ENCODE measurements at places on chromosomes 2 and 18.

GRCh38 chr2:11018651-11019185, 107.0 kb downstream of the KCNF1 start:
- no peak for DNase-seq

- DNase-seq, result no peak
These were observed 100.2 kb downstream of the BCL2L11 start for GRCh38 chr2:111220962-111221361.

DNA sequence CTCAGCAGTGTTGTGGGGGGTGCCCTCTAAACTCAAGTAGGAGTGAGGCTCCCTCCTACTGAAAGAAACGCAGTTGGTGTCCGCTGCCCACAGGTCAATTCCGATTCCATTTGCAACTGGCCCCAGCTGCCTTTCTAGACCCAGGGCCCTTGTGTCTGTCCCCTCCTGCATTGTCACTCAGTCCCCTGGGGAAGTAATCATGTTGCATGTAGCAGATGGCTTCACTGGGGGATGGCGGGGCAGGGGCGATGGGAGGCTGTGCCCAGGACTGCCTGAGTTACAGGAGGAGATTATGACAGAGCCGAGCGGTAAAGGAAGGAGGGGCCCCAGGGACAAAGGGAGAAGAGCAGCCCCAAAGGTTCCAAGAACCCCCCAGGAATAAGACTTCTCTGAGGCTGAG, 62.5 kb upstream of the SH3RF3 start:
- DNase-seq, result no peak

DNA sequence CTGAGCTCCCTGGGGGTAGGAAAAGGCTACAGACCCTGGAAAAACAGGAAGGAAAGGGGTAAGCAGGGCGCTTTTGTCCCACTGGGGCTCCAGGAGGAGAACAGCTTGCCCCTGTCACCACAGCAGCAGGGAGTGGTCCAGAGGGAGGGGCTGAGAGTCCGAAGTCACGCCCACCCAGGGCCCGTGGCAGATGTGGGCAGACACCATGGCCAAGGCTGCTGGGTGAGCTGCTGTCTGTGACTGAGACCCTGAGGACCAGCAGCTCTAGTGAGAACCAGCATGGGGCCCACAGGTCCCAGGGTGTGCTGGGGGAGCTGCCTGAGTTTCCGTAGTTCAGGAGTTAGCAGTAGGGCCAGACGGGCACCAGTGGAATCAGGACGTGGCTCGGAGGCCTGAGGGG, 162.0 kb downstream of the SPP2 start:
- DNase-seq, result no peak

DNA sequence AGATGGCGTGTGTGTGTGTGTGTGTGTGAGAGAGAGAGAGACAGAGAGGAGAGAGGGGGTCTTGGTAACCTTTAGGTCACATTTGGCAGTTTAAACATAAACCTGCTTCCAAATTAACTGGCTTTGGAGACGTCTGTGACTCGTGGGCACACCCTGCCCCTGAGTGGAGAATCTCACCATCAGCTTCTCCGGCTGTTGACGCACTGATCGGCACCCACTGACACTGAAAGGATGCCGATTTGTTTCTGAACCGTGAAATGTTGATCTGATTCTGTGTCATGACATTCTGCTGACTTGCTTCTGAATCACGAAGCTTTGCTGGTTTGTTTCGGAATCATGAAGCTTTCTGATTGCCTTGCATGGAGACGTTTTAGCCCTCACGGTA, 114.7 kb downstream of the RTP5 start:
- no peak for DNase-seq

- DNase-seq, result no peak
These were observed 28.7 kb downstream of the SMAD2 start for GRCh38 chr18:47901624-47902362.

GRCh38 chr2:235537186-235537585, 43.3 kb downstream of the AGAP1 start:
- no peak for DNase-seq

DNA sequence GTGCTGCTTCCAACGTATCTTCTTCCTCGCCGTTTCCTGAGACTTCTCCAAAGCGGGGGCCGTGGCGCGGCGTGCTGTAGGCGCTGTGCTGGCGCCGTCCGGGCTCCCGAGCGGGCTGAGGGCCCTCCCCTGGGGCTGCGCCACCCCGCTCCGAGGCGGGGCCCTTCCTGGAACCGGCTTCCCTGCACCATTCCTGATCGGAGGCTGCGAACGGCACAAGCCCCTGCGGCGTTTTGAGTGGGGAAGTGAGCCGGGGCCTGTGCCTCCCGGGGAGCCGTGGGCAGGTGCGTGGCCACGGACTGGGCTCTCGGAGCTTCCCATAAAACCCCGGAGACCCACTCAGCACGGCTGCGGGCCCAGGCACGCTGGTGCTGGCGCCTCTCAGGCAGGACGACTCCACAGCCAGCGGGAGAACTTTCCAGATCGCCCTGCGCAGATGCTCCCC, 74.7 kb downstream of the PSMG2 start:
- DNase-seq, result no peak

GRCh38 chr2:169670215-169670651, 24.0 kb downstream of the CFAP210 start:
- DNase-seq, result no peak

DNA sequence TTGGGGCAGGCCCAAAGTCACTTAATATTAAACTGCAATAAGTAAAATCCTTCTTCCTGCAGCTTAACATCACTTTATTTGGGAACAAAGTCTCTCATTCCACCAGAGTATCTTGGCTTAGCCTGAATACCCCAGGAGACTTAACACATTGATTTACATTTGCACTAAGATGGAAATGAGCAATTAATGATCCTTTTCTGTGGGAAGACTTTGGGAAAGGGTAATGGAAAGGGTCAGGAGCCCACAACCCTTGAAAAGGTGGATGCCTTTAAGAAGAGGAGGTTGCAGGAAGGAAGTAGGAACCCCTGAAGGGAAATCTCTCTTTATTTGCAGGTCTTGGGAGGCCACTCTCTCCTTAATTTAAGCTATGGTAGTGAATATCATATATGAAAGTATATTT, 28.0 kb upstream of the BARD1 start:
- no peak for DNase-seq

GRCh38 chr2:203650860-203651613, 55.4 kb upstream of the CD28 start:
- no peak for DNase-seq

GRCh38 chr2:39875182-39875913, 96.3 kb upstream of the THUMPD2 start:
- no peak for DNase-seq

- no peak for DNase-seq
These were observed 92.5 kb downstream of the PRPF40A start for GRCh38 chr2:152624805-152625204.

DNA sequence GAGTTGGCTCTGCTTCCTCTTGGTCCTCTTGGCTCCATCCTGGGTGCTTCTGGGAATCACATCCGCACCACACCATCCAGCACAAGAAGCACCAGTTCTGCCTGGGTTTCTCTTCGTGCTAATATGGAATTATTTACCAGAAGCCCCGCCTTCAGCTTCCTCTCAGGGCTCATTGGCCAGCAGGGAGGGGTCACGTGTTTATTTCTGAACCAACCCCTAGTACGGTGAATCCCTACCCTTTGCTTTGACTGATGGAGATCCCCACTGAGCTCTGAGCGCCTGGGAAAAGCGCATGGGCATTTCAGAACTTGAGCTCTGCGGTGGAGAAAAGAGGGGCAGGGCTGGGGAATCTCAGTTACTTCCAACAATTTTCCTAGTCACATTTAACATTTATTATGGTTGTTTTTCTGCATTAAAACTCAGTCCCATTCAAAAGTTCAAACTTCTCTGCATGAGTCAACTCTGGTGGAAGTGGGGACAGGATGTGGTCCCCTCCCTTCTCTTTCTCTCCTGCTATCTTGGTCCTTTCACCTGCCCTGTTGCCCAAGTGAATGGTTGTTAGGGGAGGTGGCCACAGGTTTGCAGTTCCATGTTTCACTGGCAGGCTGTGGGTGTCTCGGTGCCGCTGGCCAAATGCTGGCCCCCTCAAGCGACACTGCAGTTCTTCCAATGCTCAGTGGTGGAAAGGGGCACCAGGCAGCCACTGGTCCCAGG, 76.4 kb upstream of the TTC39C start:
- DNase-seq, result no peak

- no peak for DNase-seq
These were observed 95.9 kb downstream of the FEZ2 start for GRCh38 chr2:36502081-36502480.

DNA sequence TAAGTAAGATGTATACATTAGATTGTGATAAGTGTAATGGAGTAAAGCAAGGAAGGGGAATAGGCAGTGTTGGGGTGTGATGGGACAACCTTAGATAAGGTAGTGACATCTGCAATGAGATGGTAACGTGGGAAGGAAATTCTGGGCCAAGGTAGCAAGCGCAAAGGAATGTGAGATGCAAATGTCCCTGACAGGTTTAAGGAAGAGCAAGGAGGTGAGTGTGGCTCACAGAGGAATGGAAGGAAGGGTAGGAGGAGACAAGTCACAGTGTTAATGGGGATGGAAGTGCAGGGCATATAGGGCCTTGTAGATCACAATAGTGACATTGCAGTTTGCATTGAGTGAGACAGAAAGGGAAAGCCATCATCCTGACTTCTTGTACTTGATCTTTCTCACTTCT, 170.9 kb upstream of the FAM98A start:
- DNase-seq, result no peak

GRCh38 chr2:218383892-218384519, 1.9 kb downstream of the SLC11A1 start:
- DNase-seq, result no peak

DNA sequence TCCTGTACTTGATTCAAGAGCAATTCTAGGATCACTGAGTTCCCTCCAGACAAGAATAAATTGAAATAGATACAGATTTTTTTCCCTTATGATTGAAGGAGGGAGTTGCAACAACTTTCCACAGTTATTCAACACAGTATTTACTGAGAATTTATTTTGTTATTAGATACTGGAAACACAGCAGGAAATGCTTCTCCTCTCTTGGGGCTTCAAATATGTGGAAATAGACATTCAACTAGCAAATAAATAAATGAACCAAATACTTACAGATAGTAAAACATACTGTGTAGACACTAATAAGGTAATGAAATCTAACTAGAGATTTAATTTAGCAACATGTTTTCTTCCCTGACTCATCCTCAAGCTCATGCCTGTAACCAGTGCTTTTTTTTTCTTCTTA, 169.2 kb downstream of the LNPK start:
- DNase-seq, result no peak

GRCh38 chr2:120279708-120280107, 27.1 kb downstream of the RALB start:
- DNase-seq, result no peak

- no peak for DNase-seq
These were observed 231.8 kb upstream of the SPOPL start for GRCh38 chr2:138269765-138270164.

DNA sequence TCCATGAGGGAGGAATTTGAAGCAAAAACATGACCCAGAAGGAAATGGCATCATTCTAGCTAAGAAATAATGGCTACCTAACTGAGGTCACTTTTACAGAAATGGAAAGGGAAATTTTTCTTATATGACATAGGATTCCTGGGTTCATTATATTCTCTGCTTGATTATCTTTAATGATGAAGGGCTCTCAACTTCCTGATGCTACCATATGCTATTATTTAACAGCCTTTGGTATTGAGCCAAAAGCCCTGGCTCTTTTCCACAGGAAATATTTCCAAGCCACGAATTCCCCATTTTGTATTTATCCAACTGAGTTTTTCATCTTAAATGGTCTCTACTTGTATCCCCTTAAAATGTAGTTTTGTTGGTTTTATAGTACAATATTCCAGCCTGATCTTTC, 63.2 kb upstream of the NPAS2 start:
- no peak for DNase-seq

GRCh38 chr2:5007596-5007995, 684.6 kb upstream of the SOX11 start:
- DNase-seq, result no peak

All from nephron progenitor cell (in vitro differentiated cells).